ENCODE measurements at places on chromosomes 1 and 21. TPM values are rescaled to one million over a fixed set of nuclear protein-coding genes. Genes with fewer than 3 reads are reported as not detected.

Gene NEGR1
- 22.5 TPM for total RNA-seq

Gene GUCA2A
- not detected for total RNA-seq

Gene NHLH1
- total RNA-seq, result not detected

Gene PTPN7
- under 0.01 TPM for total RNA-seq

Gene ADORA3
- not detected for total RNA-seq

Gene C1orf53
- total RNA-seq, result 4.6 TPM

Gene SLC6A9
- total RNA-seq, result 2.3 TPM

Gene FCRL2
- total RNA-seq, result not detected

Gene TRABD2B
- not detected for total RNA-seq

Gene LACTBL1
- total RNA-seq, result not detected

Gene GSTM5
- 1.00 TPM for total RNA-seq

Gene FBXO2
- 1.2 TPM for total RNA-seq

Gene LCE3D
- total RNA-seq, result not detected

Gene NECTIN4
- 0.11 TPM for total RNA-seq

Gene REN
- 0.77 TPM for total RNA-seq

Gene TMEM50B
- total RNA-seq, result 38.2 TPM
